ENCODE measurements at places on chromosomes 1 and 21. TPM values are rescaled to one million over a fixed set of nuclear protein-coding genes. Genes with fewer than 3 reads are reported as not detected.

S100A16 gene
- not detected for total RNA-seq

KRTAP19-1 gene
- not detected for total RNA-seq

LRRIQ3 gene
- 0.45 TPM for total RNA-seq

VHLL gene
- not detected for total RNA-seq

PADI4 gene
- 1.0 TPM for total RNA-seq

TDRD10 gene
- not detected for total RNA-seq

GJA8 gene
- total RNA-seq, result not detected

FCRL3 gene
- 0.37 TPM for total RNA-seq

RYR2 gene
- not detected for total RNA-seq

DAB1 gene
- total RNA-seq, result 0.18 TPM

GNB1 gene
- total RNA-seq, result 398 TPM

MAP3K21 gene
- 0.45 TPM for total RNA-seq

PMVK gene
- total RNA-seq, result 40.9 TPM

ITPKB gene
- 47.4 TPM for total RNA-seq

INTS3 gene
- 54.5 TPM for total RNA-seq
